Endodermal cell (in vitro differentiated cells): ENCODE measurements at places on chromosomes 4 and X.

DNA sequence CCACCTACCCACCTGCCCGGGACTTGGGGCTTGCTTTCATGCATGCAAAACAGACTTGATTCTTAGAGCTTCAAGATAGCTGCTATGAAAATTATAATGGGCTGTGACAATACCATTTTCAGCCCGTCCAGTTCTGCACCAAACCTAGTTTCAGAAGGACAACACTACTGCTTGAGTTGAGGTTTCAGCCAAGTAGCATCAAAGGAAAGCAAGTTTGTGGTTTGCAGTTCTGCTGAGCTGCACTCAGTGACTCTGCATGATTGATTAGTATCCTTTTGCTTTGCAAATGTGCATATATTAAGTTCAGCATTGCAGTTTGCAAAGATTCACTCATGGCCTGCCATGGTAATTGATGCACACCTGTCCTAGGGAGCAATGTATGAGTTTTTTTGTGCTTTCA lies 442.7 kb downstream of the RPA4 start:
- DNase-seq, result no peak

DNA sequence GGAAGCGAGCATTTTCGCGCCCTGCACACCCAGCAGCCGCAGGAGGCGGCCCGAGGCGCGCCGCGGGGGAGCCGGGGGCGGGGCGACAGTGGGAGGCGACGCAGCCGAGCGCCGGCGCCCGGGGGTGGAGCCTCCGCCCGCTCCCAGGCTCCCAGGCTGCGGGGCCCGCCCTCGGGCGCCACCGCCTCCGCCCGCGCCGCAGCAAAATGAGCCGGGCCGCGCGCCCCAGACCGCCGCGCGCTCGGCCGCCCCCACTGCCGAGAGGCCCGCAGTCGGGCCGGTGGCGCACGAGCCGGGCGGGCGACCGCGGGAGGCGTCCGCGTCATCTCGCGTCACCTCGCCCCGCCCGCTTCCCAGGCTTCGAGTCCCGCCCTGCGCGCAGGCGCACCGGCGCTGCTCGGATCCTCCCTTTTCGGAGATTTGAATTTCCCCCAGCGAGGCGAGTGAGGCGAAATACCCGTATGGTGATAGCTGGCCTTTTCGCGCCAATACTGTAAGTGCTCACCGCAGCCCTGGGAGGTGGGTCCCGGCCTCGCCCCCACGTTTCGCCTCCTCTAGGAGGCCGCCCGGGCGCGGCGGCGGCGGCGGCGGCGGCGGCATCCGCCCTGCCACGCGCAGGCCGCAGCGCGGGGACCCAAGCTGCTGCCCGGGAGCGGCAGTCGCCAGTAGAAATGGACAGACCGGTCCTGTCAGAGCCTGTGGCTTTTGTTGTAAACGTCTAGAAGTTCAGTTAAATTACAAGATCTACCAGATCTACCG lies at the start of gene TMEM187:
Gene TMEM187, plus strand, starts transcription at position 387 of the 759 bp plus-strand sequence. CDS start 9,309 bp downstream, outside the sequence.
- DNase-seq, result peak; percentile 93

- DNase-seq, result no peak
These were observed 31.8 kb upstream of the LIMCH1 start for GRCh38 chr4:41506130-41506529.

- no peak for DNase-seq
These were observed 4.1 kb downstream of the POF1B start for GRCh38 chrX:85375333-85375738.

DNA sequence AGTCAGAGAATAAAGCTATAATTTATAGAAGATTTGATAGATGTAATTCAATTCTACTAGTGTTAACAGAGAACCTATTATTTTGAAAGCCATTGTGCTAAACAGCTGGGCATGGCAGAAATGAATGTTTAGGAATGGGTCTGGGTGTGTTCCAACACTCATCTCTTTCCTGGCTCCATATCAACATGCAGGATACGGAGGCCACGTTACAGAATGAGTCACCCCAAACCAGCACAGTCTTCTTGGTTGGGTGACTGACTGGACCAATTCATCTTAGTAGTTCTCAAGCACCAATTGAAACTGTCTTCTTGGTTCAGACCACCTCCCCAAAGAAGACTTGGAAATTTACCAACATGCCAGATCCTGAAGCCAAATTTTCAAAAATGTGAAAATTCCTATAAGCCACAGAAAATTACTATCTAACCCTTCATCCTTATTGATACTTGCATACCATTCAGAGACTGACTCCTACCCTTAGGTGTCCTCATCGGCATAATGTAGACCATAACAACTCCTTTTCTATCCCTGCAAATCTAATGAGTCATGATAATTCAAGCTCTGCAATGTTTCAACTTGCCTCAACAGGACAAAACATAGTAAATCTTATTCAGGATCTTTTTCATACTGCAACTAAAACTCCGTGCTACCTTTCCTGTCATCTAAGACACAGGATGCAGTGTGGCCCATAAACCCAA lies 52.0 kb upstream of the ATOH1 start:
- no peak for DNase-seq

- no peak for DNase-seq
These were observed 38.8 kb downstream of the BTC start for GRCh38 chr4:74755486-74755885.

DNA sequence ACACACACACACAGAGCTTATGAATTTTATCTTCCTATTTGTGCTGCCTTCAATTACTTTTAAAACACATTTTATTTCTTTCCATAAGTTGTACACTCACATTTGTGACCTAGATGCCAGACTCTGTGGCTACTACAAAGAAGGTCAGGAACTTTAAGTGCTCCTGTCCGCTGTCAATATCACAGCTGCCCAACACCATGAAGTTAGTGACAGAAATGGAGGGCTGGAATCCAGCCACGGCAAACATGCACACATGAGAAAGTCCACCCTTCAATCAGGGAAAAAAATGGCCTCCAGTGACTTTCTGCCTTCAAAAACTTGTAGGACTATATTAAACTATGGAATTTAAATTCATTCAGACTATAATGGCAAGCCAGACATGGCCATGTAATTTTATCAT lies 334.4 kb upstream of the FSTL5 start:
- no peak for DNase-seq

DNA sequence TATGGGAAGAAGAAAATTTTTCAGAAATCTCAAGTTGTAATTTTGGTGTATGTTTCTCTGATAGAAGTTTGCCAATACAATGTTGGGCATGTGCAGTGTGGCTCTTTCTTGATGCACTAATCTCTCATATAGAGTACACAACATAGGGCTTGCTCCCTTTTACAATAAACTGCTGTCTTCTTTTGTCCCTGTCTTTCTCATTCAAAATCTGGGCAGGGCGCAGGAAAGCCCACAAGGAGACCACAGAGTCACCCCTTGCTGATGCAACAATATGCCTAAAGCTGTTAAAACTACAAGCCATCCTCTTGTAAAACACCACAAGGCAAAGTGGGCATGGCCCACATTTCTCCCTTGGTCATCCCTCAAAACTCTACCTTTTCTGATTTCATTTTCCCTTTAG lies 63.4 kb upstream of the TBC1D9 start:
- DNase-seq, result no peak

DNA sequence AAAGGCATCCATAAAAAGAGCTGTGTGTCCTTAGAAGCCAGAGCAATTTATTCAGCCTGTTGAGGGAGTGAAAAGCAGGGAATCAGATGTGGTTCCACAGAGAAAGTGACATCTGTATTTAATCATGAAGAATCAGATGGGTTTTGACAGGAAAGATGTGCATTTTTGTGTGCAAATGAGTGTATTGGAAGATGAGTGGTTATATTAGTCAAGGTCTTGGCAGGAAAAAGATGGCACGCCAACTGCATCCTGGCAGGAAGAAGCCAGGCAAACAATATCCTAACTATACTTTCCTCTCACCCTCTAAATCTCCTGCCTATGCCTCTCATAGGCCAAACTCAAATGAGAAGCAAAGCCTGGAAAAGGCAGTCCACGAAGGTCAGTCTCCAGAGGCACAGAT lies 59.1 kb downstream of the SCFD2 start:
- no peak for DNase-seq

- no peak for DNase-seq
These were observed 19.1 kb downstream of the TRIML1 start for GRCh38 chr4:188158336-188158735.

DNA sequence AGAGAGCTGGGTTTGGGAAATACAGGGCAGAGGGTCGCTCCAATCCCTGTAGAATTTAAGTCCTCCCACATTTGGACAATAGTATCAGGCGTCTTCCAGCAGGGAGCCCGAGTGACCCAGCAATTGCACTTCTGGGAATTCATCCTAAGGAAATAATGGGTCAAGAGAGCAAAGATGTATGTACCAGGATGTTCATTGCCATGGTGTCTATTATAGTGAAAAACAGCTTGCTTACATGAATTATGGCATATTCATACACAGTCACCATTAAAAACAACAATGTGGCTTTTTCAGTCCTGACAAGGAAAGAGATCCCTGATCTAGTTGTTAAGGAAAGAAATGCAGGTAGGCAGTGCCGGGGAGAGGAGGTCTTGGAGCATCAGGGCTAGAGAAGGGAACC lies 167.7 kb downstream of the PJA1 start:
- DNase-seq, result no peak

DNA sequence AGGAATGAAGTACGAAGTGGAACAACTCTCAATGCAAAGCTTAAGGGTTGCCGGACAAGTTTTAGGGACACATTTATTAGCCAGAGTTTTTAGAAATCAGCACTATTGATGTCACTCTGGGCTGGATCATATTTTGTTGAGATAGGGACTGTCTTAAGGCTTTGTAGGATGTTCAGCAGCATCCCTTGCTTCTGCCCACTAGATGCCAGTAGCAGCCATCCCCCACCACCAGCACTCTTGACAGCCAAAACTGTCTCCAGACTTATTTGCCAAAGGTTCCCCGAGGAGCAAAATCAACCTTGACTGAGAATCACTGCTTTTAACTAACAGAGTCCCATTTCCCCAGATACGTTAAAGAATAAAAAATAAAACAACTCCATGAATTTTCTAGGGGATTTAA lies 1497.3 kb downstream of the STIM2 start:
- peak; percentile 63 for DNase-seq

DNA sequence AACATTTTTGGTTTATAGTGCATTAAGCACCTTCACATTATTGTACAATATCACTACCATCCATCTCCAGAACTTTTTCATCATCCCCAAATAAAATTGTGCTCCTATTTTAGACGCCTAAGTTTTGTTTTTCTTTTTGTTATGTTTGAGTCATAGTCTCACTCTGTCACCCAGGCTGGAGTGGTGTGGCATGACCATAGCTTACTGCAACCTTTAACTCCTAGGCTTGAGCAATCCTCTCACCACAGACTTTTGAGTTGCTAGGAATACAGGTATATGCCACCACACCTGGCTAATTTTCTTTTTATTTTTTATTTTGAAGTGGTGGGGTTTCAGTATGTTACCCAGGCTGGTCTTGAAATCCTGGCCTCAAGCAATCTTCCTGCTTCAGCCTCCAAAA lies 33.9 kb downstream of the PRSS12 start:
- DNase-seq, result no peak

DNA sequence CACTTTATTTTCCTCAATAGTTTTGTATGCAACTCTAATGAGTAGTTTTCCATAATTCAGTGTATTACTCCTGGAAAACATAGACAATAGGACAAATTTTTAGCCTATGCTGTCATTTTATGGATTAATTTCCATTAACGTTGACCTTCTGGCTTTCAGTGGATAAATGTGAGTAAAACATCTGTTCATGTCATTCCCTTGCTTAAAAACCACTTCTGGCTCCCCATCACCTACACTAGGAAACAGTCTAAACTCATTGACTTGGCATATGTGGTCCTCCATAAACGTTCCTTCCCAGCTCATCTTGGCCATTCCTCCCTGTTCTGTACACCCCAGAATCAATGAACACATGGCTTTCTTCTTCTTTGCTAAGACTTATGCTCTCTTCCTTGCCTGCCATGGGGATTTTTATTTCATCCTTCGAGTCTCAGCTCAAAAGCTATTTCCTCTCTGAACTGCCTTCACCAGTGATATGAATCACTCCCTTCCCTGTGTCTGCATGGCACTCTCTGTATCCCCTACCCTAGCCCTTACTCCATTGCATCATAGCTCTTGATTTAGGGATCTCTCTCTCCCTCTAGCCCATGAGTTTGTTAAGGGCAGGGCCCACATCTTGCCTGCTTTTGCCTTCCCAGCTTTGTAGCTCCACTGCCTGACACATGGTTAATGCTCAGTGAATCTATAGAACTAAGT lies 34.8 kb downstream of the DOCK11 start:
- DNase-seq, result no peak

DNA sequence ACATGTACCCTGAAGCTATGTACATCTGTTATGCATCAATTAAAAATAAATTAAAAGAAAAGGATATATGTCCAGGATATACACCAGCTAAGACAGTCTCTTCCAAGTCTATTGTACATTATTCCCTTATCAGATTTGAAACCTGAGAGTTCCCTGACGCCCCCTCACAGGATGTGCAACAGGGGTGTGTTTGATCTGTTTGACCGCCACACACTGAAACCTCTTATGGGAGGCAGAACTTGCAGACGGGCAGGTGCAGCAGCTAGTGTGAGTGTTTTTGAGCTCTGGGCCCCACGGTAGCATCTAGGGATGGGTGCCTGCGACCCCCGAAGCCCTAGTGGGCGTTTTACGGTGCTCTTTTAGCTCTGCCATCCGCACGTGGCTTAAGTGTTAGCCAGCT lies 4.7 kb downstream of the XG start:
- DNase-seq, result no peak

DNA sequence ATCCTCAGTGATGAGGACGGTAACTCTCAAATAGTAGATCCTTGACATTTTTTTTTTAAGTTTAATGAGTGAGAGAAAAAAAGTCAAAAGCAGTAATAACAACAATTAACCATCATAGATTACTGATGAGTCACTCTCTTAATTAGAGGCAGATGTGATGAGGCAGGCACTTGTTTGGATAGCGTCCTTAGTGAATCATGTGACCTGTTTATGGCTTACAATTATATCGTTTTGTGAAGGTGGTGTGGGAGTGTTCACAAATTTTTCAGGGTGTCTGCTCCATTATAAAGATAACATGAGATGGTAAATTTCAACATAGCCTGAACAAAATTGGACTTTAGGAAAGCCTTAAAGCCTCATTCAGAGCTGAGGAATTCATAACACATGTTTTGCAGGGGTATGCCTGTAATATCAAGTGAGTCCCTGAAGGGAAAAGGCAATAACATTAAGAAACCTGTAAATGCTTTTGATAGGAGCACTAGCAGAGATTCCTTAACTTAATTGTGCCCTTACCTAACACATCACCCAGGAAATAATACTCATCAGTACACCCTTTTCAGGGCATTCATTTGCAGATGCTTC lies 51.9 kb upstream of the XIAP start:
- DNase-seq, result no peak

DNA sequence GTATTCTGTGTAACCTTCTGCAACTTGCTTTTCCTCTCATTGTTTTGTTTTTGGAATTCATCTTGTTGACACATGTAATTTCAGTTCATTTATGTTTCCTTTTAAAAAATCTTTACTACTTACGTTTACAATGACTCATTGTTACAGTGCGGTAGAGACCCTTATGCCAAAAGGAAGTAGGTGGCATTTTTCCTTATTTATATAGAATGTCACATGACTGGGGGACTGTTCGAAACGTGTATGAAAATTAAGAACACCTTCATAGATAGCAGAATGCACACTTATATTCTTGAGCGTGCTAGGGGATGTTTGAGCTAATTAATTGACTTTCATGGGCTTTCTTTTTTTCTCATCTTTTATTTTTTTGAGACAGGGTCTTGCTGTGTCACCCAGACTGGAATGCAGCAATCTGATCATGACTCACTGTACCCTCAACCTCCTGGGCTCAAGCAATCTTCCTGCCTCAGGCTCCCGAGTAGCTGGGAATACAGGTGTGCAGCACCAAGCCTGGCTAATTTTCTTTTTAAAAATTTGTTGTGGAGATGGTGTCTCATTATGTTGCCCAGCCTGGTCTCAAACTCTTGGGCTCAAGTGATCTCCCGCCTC lies 7.3 kb downstream of the REPS2 start:
- no peak for DNase-seq

GRCh38 chrX:3286196-3286945 lies 60.1 kb downstream of the MXRA5 start:
- DNase-seq, result no peak
